CD4-positive, alpha-beta T cell treated with Interleukin-6 at 100 ng/mL for 8 hours (primary cell): ENCODE measurements at places on chromosomes 4 and X.

- DNase-seq, result no peak
Observed at GRCh38 chr4:158444621-158445020, 77.1 kb upstream of the RXFP1 start.

DNA sequence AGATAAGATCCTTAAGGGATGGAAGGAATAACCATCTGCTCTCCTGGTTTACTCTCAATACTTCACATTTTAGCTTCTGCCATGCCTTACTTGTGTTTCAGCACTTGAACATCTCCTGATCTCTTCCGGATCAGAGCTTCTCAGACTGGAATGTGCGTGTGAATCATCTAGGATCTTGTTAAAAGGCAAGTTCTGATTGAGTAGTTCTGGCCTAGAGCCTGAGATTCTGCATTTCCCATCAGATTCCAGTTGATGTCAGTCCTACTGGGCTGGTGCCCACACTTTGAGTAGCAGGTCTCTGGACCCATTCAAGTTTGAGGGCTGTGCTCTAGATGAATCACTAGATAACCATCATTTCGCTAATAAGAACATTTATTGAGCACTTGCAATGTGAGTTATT lies 20.0 kb downstream of the NDP start:
- DNase-seq, result no peak

DNA sequence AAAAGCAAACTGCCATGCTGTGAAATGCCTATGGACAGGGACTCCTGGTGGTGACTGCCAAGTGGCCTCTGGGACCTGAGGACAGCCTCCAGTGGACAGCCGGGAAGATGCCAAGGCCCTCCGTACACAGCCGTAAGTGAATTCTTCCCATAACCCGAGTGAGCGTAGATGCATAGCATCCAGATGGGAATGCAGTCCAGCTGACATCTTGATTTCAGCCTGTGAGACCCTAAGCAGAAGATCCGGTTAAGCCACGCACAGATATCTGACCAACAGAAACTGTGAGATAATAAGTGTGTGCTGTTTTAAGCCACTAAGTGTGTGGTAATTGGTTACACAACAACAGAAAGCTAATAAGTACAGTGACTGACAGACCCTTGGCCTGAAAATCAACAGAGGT lies 55.9 kb downstream of the TMEM156 start:
- DNase-seq, result no peak

GRCh38 chr4:3263876-3264193 lies 14.9 kb downstream of the MSANTD1 start:
- DNase-seq, result no peak

- DNase-seq, result no peak
Observed at GRCh38 chr4:126611900-126612299, 1020.9 kb upstream of the INTU start.

DNA sequence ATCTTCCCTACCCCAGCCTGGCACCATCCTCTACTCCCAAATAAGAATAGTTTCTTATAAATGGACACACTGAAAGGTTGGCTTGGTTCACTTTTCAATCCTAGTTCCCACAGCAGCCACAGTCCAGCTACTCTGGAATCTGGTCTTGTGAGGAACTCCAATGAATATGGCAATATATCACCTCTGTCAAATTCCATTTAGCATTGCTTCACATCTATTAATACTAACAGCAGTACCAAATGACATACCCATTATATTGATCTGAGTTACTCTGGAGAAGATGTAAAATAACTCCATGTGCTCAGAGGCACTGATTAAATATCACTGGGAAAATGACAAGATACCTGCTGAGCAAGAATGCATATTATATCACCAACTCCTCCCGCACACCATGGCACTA lies 8.6 kb downstream of the OPHN1 start:
- DNase-seq, result no peak

DNA sequence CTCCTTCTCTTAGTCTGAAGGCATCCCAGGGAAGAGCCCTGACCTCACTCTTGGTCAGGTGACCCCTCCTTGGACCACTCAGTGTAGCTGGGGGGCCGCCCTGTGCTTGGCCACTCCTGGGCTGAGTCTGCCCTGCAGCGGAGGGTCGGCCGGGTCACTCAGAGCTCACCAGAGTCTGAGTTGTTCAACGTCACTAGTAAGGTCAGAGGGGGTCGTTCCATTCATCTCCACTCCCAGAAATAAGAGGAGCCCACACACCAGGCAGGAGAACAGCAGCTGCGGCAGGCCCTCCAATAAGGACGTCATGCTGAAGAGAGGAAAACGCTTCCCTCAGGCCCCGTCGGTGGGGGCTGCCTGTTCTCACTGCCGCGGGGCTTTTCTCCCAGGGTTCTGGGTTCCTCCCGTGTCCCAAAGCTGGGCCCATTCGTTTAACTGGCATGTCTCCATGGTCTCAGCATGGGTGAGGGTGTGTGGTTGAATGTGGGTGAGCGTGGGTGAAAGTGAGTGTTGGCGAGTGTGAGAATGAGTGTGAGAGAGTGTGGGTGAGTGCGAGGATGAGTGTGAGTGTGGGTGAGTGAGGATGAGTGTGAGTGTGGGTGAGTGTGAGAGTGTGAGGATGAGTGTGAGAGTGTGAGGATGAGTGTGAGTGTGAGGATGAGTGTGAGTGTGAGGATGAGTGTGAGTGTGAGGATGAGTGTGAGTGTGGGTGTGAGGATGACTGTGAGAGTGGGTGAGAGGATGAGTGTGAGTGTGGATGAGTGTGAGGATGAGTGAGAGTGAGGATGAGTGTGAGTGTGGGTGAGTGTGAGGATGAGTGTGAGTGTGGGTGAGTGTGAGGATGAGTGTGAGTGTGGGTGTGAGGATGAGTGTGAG lies 47.7 kb downstream of the ING2 start:
- no peak for DNase-seq

DNA sequence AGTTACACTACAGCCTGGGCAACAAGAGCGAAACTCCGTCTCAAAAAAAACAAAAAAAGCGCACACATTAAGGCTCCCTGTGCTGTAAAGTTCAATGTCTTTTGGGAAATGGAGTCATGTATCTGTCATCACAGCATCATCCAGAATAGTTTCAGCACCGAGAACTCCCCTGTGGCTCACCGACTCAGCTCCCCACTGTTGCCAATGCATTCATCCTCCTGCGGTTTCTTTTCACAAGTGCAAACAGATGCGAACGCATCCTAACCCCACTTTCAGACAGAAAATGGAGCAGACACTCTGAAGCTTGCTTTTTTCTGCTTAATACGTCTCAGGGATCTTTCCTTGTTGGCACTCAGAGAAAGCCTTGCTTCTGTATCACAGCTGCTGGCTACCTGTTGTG lies 13.8 kb upstream of the SH3TC1 start:
- DNase-seq, result no peak

GRCh38 chr4:36823199-36823967 lies 421.2 kb upstream of the NWD2 start:
- DNase-seq, result no peak

DNA sequence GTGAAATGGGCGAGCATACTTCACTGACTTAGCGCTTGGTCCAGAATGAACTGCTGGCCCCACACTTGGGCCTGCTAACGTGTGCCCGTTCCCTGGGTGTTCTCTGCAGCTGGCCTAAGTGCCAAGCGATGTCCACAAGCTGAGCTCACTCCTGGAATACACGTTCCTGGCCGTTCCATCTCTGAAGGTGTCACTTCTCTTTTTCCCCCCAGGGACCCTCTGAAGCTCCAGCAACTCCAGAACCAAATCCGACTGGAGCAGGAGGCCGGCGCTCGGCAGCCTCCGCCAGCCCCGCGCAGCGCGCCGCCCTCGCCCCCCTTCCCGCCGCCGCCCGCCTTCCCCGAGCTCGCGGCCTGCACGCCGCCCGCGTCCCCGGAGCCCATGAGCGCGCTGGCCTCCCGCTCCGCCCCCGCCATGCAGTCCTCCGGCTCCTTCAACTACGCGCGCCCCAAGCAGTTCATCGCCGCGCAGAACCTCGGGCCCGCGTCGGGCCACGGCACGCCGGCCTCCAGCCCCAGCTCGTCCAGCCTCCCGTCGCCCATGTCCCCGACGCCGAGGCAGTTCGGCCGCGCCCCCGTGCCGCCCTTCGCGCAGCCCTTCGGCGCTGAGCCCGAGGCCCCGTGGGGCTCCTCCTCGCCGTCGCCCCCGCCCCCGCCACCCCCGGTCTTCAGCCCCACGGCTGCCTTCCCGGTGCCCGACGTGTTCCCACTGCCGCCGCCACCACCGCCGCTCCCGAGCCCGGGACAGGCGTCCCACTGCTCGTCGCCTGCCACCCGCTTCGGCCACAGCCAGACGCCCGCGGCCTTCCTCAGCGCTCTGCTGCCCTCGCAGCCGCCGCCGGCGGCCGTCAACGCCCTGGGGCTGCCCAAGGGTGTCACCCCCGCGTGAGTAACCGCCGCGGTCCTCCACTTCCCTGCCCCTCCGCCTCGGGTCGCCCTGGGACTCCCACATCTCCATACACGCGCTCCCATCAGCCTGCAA lies 132.3 kb downstream of the CBR4 start:
- DNase-seq, result no peak

DNA sequence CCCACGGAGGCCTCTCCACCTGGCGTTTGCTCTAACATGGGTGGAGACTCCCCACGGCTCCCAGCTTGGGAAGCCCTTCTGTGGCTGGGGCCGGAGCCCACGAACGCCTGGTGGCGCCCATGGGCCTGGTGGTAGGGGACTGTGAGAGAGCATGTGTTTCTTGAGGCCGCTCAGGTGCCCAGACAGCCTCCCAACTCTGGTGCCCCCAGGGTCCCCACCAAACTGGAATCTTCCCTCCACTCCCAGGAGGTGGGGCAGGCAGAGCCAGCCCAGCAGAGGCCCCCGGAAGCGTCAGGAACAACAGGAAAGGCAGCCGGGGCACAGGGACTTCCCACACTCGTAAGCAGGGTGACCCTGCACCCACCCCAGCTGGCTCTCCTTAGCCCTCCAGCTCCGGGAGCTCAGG lies 33.3 kb upstream of the FGFR3 start:
- no peak for DNase-seq

DNA sequence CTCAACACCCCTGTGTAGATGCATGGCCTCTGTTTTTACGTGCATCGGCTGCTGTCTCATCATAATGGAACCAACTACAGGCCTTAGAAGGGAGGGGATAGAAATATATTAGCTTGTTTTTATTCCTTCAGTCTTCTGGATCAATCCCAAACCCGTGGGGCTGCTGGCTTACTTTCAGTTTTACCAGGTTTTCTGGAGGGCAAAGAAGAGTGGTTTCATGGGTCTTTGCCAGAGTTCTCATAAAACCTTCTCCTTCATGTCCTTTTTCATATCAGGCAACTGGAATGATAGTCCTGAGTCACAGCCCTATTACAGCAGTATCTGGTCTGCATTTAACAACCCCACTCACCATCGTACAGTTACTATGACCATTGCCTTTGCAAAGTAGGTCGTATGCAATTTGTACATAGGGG lies 34.6 kb downstream of the PPP2R2C start:
- DNase-seq, result no peak

- DNase-seq, result no peak
Observed at GRCh38 chr4:113013751-113014150, 35.7 kb upstream of the ANK2 start.

- no peak for DNase-seq
Observed at GRCh38 chr4:107317611-107318010, 281.5 kb upstream of the DKK2 start.

- no peak for DNase-seq
Observed at GRCh38 chr4:120915336-120915735, 7.2 kb downstream of the PRDM5 start.

GRCh38 chrX:39928704-39929378 lies 168.9 kb downstream of the BCOR start:
- no peak for DNase-seq

GRCh38 chr4:85543832-85544231 lies 68.9 kb downstream of the ARHGAP24 start:
- DNase-seq, result no peak

- DNase-seq, result no peak
Observed at GRCh38 chrX:120857240-120857639, 18.4 kb downstream of the CT47B1 start.

- no peak for DNase-seq
Observed at GRCh38 chr4:113382704-113383103, 333.3 kb downstream of the ANK2 start.

- peak; percentile 52 for DNase-seq
Observed at GRCh38 chr4:6855692-6856297, 53.8 kb upstream of the TBC1D14 start.

DNA sequence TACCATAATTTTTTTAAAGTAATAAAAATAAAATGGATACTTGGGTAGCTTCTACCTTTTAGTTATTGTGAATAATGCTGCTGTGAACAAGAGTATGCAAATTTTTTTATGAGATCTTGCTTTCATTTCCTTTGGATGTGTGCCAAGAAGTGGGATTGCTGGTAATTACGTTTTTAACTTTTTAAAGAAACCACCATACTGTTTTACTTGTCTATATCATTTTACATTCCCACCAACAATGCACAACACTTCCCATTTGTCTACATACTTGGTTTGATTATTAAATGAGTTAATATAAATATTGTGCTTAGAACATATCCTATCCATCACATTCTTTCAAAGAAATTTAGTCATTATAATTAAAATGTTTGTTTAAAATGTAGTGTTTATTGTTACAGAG lies 3.9 kb upstream of the SULT1B1 start:
- DNase-seq, result peak; percentile 46

DNA sequence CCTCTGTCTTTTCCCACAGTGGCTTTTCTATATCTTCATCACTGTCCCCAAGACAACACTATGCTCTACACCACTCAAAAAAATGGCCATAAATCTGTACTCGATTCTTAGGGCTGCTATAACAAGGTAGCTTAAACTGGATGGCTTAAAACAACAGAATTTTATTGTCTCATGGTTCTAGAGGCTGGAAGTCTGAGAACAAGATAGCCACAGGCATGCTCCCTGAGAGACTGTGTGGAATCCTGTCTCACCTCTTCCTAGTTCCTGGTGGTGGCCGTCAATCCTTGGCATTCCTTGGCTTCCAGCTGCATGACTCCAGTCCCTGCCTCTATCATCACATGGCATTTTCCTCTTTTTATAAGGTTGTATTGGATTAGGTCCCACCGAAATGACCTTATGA lies 70.7 kb upstream of the DCLK2 start:
- no peak for DNase-seq

DNA sequence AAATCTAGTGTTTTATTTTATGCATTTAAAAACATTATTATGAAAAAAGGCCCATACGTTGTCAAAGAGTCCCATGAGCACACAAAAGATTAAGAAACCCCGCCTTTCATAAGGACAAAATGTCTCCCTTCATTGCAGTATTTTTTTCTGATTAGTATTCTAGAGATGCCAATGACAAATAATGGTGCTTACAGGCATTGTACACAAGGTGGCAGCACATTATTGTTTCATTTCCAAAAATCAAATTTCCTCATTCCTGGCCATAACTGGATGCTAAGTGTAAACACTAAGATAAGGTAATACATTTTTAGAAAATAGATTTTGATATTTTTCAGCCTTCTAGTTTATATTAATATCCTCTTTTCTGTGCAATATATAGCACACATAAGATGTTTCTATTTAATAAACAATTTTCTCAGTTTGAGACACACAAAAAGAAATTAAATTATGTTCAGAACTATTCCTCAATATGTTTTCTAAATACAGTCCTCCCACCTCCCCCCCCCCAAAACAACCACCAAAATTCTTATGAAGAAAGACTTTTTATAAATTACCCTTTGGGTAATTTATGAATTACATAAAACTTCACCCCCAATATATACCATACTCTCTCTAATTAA lies 47.7 kb downstream of the TIGD2 start:
- peak; percentile 10 for DNase-seq

GRCh38 chrX:110004215-110004614 lies 1.3 kb downstream of the TMEM164 start:
- DNase-seq, result no peak

GRCh38 chrX:41110801-41111625 lies 25.8 kb downstream of the USP9X start:
- no peak for DNase-seq
